KG1 (cell line): ENCODE measurements at places on chromosomes 16 and 17.

GRCh38 chr17:78019367-78019975, 61.0 kb downstream of the TNRC6C start:
- no peak for DNase-seq

- no peak for DNase-seq
Measured at GRCh38 chr17:43766413-43767052, 7.9 kb upstream of the SOST start.

- no peak for DNase-seq
Measured at GRCh38 chr17:51180486-51180885, 14.3 kb downstream of the NME2 start.

DNA sequence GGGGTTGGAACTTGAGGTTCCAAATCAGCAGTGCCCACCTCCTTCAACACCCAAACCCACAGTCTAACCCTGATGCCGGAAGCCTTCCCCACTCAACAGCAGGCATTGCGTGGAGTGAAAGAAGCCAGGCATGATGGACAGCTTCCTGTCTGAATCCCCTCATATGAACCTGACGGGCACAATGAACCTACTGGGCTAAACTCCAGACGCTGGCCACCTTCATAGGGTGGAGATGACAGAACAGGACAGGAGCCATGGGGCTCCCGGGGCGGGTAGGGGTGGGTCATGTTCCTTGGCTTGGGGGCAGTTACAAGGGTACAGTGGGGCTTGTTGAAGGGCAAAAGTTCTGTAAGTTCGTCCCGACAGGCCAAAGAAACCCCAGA, 460 bp upstream of the HSBP1 start:
- DNase-seq, result no peak
